H9 (cell line): ENCODE measurements at places on chromosomes 2 and 18. TPM values are rescaled to one million over a fixed set of nuclear protein-coding genes. Genes with fewer than 3 reads are reported as not detected.

DNA sequence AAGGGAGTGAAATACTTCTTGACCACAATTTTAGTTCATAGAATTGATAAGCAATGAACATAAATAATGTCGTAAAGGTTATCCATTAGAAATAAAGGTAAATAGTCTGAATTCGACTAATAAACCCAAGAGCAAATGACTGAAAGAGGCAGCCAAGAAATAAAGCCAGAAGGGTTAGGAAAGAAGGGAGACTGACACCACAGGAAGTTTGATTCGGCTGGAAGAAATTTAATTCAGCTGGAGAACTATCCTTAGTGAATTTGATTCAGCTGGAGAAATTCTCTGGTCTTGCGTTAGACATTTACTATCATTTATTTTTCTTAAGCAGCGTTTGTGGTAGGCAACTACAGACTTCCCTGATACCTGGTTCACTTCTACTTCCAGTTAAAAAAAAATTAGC, 429.6 kb downstream of the PID1 start:
- H3K27ac ChIP-seq = no peak overlapping the region
- no peak for DNase-seq
- H3K4me3 ChIP-seq = no peak overlapping the region
- H3K4me1 ChIP-seq = no peaks in the 10 kb centered on the region
- H3K27me3 ChIP-seq = no peaks in the 10 kb centered on the region
- no peaks in the 10 kb centered on the region for H3K36me3 ChIP-seq

GRCh38 chr18:55116863-55117262, 157.6 kb upstream of the CCDC68 start:
- H3K4me1 ChIP-seq = no peaks in the 10 kb centered on the region
- no peak for DNase-seq
- no peak overlapping the region for H3K4me3 ChIP-seq
- no peaks in the 10 kb centered on the region for H3K36me3 ChIP-seq

GRCh38 chr2:37742286-37742685, 70.8 kb upstream of the CDC42EP3 start:
- no peaks in the 10 kb centered on the region; the same call in 2 of the 3 replicates for H3K36me3 ChIP-seq
- H3K27ac ChIP-seq = no peak overlapping the region
- no peak for DNase-seq

- H3K36me3 ChIP-seq = no peaks in the 10 kb centered on the region
- no peaks in the 10 kb centered on the region for H3K27me3 ChIP-seq
- no peak overlapping the region for H3K27ac ChIP-seq
- H3K4me1 ChIP-seq = peaks cover 4% of the 10 kb centered on the region; the same call in 1 of the 2 replicates
Observed at GRCh38 chr18:470661-471501, 29.6 kb downstream of the COLEC12 start.

DNA sequence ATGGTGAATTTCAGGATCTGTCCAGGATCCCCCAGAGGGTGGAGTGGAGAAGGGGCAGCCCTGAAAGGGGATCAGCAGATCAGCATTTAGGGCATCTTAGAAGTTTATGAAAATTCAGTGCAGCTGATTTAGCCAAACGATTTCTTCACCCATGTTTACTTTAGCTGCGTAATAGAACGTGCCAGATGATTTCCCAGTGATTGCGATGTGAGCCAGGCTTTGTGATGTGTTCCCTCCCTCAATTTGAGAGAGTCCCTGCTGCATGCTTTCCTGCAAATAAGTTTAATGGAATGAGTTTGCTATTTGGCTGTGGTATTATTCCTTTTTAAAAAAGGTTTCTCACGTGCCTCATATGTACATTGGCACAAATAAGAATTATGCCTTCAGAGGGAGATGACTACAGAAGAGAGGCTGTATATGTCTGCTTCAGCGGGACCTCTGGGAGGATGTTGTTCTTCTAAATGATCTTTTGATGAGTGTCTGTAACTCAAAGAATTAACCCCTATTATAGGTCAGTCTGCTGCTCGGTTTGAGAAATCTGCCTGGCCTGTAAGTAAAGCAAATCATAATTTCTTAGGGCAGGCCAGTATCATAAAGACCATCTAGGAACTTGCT, 111.9 kb downstream of the MRO start:
- no peak overlapping the region for H3K4me3 ChIP-seq
- no peaks in the 10 kb centered on the region for H3K4me1 ChIP-seq
- no peak overlapping the region for H3K27ac ChIP-seq
- no peak for DNase-seq
- no peaks in the 10 kb centered on the region for H3K27me3 ChIP-seq

DNA sequence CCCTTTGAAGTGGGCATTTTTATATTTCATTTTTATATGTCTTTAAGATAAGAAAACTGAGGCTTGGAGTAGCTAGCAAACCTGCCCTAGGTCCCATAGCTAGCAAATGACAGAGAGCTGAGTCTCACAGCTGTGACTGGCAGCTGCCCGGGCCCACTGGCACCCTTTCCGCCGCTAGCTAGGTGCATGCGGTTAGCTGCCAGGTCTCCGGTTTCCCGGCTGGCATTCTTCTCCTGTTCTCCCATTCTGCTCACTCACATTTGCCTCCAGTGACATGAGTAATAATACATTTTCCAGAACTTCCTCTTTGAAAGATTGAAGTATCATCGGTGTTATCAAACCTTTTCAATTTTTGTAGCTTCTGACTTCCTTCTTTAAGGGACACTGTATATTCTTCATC, 38.7 kb downstream of the MTCL1 start:
- no peaks in the 10 kb centered on the region for H3K27me3 ChIP-seq
- peaks cover 27% of the 10 kb centered on the region for H3K36me3 ChIP-seq
- no peaks in the 10 kb centered on the region for H3K4me1 ChIP-seq
- H3K27ac ChIP-seq = no peak overlapping the region
- H3K4me3 ChIP-seq = no peak overlapping the region
- DNase-seq = no peak

DNA sequence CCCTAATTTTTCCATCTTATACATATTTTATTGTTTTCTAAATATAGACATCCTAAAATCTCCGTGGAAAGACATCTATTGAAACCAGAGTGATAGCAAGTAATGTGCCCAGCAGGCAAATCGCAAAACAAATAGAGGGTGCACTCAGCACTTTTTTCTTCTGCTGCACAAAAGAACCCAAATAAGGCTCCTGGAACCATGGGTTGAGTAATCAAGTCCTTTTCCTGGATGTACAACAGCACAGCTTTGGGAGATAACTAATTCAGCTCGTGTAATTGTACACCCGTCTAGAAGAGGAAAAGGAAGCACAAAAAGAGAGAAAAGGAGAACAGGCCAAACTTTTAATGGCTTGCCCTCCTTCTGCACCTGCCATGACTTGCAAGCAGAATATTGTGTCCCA, 126.9 kb upstream of the TLK1 start:
- DNase-seq = no peak
- H3K4me3 ChIP-seq = no peak overlapping the region
- no peaks in the 10 kb centered on the region for H3K36me3 ChIP-seq
- H3K27me3 ChIP-seq = no peaks in the 10 kb centered on the region
- H3K4me1 ChIP-seq = peaks cover 3% of the 10 kb centered on the region; the same call in 1 of the 2 replicates

GRCh38 chr18:62838475-62839098, 123.2 kb downstream of the PHLPP1 start:
- no peak for DNase-seq
- peak overlapping the region; percentile 55; the same call in 2 of the 3 replicates for H3K4me3 ChIP-seq
- peaks cover 6% of the 10 kb centered on the region; the same call in 1 of the 2 replicates for H3K36me3 ChIP-seq
- peaks cover 14% of the 10 kb centered on the region for H3K4me1 ChIP-seq
- no peaks in the 10 kb centered on the region for H3K27me3 ChIP-seq
- H3K27ac ChIP-seq = peak overlapping the region; percentile 93

- H3K36me3 ChIP-seq = peaks cover 13% of the 10 kb centered on the region
- H3K27ac ChIP-seq = no peak overlapping the region
- H3K27me3 ChIP-seq = no peaks in the 10 kb centered on the region
- peaks cover 3% of the 10 kb centered on the region; the same call in 1 of the 2 replicates for H3K4me1 ChIP-seq
Observed at GRCh38 chr2:230226051-230226551, 565 bp downstream of the SP140 start.

- peaks cover 4% of the 10 kb centered on the region; the same call in 1 of the 2 replicates for H3K27me3 ChIP-seq
- DNase-seq = peak; percentile 59
- H3K27ac ChIP-seq = no peak overlapping the region
- no peak overlapping the region for H3K4me3 ChIP-seq
- H3K36me3 ChIP-seq = no peaks in the 10 kb centered on the region; the same call in 2 of the 3 replicates
Observed at GRCh38 chr2:234500394-234501006, 3.6 kb upstream of the ARL4C start.

- peaks cover 3% of the 10 kb centered on the region; the same call in 1 of the 2 replicates for H3K4me1 ChIP-seq
- no peak overlapping the region for H3K27ac ChIP-seq
- no peaks in the 10 kb centered on the region for H3K27me3 ChIP-seq
- H3K4me3 ChIP-seq = peak overlapping the region; percentile 35; the same call in 1 of the 3 replicates
Observed at GRCh38 chr2:73101626-73102256, 11.0 kb downstream of the RAB11FIP5 start.

DNA sequence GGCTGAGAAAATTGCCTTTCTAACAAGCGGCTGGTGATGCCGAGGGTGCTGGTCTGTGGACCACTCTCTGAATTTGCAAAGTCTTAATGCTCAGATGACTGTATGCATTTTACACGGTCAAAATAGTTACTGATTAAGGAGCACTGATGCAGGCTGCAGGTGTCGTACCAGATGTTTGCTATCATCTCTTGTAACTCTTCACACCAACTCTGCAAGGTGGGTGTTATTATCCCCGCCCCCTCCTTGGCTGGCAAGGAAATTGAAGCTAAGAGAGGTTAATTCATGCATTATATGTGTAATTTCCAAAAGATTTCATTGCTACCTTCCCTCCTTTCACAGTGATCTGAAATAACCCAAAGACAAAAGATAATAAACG, 13.0 kb upstream of the LBH start:
- no peaks in the 10 kb centered on the region for H3K4me1 ChIP-seq
- no peak overlapping the region for H3K27ac ChIP-seq
- DNase-seq = no peak

DNA sequence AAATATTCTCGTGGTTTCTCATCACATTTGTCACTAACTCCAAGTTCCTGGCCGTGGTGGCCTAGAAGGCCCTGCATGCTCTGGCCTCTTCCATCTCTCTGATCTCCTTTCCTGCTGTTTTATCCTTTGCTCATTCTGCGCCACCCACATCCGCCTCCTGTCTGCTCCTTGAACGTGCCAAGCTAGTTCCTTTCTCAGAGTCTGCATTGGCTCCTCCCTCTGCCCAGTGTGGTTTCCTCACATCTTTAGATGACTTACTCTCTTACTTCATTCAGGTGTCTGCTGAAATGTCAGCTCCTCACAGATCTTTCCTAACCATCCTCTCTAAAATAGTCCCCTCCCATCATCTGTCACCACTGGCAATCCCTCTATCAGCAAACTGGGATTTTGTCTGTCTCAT, 158.6 kb upstream of the RBMS1 start:
- H3K36me3 ChIP-seq = no peaks in the 10 kb centered on the region
- H3K4me1 ChIP-seq = peaks cover 2% of the 10 kb centered on the region; the same call in 1 of the 2 replicates
- DNase-seq = no peak
- no peaks in the 10 kb centered on the region for H3K27me3 ChIP-seq
- H3K27ac ChIP-seq = no peak overlapping the region
- no peak overlapping the region for H3K4me3 ChIP-seq

- no peak overlapping the region for H3K4me3 ChIP-seq
- no peak for DNase-seq
- no peak overlapping the region for H3K27ac ChIP-seq
- H3K36me3 ChIP-seq = peaks cover 26% of the 10 kb centered on the region
Observed at GRCh38 chr2:202768273-202768672, 103.3 kb downstream of the ICA1L start.

DNA sequence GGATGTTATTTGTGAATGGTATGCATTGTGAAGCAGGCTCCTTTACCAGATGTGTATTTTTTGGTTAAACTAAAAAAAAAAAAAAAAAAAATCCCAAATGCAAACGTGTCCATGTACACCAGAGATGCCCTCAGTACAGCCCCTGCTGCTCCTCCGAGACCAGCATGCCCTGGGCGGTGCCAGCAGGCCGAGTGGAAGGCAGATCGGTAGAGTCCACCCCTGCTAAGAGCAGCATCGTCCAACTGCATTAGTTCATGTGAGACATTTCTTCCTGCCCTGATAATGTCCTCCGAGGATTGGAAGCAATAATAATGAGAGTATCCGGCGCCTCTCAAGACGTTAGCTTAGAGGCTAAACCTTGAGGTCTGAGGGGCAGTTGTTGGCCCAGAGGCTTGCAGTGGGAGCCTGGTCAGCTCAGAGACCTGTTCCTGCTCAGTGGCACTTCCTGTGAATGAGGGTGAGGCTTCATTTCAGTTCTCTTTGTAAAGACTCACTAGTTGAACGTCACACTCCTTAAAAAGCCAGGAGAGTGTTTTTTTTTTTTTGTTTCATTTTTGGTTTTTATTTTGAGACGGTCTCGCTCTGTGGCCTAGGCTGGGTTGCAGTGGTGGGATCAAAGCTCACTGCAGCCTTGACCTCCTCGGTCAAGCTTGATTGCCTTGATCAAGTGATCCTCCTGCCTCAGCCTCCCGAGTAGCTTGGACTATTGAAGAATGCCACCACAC, 5.6 kb downstream of the SLC66A3 start:
- no peak overlapping the region for H3K4me3 ChIP-seq
- H3K4me1 ChIP-seq = no peaks in the 10 kb centered on the region
- no peaks in the 10 kb centered on the region for H3K27me3 ChIP-seq

DNA sequence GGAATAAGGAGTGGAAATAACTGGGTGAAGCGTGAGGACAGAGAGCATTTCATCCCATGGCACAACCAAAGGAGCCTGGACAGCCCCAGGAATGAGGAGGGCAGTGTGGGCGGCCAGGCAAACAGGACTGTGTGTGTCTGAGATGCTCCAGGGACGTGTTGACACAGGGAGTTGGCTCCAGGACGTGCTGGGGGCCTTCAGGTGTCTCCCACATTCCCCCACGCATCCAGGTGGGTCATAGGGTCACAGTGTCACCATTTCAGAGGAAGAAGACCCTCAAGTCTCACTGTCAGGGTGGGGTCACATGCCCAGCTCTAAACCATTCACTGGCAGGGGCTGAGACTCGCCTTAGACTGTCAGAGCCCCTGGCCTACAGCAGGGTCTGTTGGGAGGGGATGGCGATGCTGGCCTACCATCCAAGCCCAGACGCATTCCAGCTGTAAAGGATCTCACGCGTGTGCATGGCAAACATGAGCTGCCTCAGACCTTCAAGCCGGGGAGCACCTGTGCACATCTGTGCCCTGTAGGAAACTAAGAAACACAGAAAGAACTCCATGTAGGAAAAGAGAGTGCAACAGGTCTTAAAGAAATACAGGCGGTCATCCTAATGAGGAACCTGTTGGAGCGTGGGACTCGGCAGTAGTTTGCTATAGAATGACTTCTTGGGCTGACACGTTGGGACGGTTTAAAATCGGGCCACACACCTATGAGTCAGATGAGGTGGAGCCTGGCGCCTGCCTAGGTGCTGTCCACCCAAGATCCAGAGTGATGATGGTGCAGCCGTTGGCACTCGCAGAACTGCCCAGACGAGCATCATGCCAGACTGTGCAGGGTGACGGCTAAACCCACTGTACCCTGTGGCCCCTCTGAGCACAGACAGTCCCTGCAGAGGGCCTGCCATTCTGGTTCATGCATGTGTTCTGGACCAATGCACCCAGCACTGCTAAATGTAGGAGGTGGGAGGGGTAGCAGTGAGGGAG, 17.3 kb downstream of the PARD6G start:
- no peak overlapping the region for H3K27ac ChIP-seq
- no peak for DNase-seq
- no peak overlapping the region for H3K4me3 ChIP-seq
- H3K36me3 ChIP-seq = no peaks in the 10 kb centered on the region
- 0 out of 2 replicates have a peak, but pooled peaks cover 2% of the 10 kb centered on the region for H3K4me1 ChIP-seq

Gene ASXL2
- 32.7 and 35.4 TPM in 2 replicates for total RNA-seq

Gene TMEM247
- not detected in 2 replicates for total RNA-seq

Gene SULT6B1
- not detected in 2 replicates for total RNA-seq

Gene FIGN
- total RNA-seq = 12.9 and 14.6 TPM in 2 replicates

Gene RGPD3
- 0.15 and 0.22 TPM in 2 replicates for total RNA-seq

Gene FOXI3
- total RNA-seq = 18.3 and 19.2 TPM in 2 replicates
